ENCODE measurements at places on chromosomes 16 and 17.
A peak's percentile ranks its signal among the peaks of the same experiment; 100 is the strongest.

- no peak for DNase-seq
Measured at GRCh38 chr16:3019594-3020246, 448 bp upstream of the TNFRSF12A start.

GRCh38 chr17:10151667-10152496 lies 46.5 kb downstream of the GAS7 start:
- DNase-seq = no peak

DNA sequence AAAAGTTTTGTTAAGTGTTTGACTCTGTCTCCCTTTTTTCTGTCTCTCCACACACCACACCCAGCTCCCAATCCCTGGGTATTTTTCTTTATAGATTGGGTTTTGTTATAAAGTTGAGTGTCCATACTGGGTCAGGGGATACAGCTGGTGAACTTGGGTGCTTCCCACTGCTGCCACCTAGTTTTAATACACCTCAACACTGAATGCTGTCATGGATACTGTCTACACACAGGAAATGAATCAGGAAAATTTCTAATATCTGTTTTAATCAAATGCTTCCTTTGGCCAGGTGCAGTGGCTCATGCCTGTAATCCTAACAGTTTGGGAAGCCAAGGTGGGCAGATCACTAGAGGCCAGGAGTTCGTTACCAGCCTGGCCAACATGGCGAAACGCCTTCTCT lies 5.3 kb upstream of the TAOK1 start:
- DNase-seq = no peak

GRCh38 chr17:81153340-81153803 lies 11.9 kb upstream of the PVALEF start:
- no peak for DNase-seq

GRCh38 chr17:79410681-79411080 lies 200.2 kb downstream of the RBFOX3 start:
- no peak for DNase-seq

- DNase-seq = peak; percentile 55
Measured at GRCh38 chr17:27473748-27474609, 17.7 kb downstream of the KSR1 start.

DNA sequence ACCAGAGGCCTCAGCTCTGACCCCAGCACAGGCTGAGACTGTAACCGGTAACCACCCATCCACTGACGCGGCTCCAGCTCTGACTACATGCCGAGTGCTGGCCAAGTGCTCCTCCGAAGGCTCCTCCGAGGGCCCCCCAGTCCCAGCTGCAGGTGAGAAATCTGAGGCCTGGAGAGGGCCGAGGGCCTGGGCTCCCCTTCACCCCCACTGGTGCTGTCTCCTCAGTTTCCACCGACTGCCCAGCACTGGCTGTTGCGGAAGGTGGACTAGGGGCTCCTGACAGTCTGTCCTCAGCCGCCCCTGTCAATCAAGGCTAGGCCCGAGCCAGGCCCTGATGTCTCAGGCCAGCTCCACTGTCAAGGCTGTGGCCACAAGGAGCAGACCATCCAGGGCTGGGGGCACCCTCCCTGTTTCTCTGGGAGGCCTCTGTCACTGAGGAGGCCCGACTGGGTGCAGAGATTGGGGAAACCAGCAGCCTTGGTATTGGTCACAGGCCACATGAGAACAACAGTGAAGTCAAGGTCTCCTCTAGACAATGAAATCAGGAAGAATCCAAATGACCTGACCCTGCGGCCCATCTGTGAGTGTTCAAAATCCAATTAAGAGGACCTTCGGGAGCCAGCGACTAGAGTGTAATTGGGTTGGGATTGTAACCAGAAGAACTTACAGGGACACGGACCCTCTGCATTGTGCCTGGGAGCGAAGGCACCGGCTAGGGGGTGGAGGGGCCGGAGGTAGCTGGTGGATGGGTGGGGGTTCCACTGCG lies 5.1 kb downstream of the TMEM235 start:
- DNase-seq = no peak

DNA sequence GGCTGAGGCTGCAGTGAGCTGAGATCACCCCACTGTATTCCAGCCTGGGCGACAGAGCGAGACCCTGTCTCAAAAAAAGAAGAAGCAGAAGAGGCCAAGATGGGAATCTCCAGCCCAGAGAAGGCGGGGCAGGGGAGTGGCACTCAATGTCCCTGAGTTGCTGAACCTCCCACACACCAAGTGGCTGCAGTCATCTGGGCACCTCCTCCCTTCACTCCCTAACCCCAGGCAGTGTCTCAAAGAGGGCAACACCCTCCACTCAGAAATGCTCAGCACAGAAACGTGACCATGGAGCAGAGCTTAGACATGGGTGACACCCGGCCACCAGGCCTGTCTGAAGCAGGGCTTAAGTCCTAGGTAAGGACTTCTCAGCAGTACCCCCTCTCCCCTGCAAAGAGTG lies 36.3 kb upstream of the BCAR1 start:
- no peak for DNase-seq

GRCh38 chr16:29974291-29975133 lies 844 bp downstream of the TAOK2 start:
- DNase-seq = no peak

DNA sequence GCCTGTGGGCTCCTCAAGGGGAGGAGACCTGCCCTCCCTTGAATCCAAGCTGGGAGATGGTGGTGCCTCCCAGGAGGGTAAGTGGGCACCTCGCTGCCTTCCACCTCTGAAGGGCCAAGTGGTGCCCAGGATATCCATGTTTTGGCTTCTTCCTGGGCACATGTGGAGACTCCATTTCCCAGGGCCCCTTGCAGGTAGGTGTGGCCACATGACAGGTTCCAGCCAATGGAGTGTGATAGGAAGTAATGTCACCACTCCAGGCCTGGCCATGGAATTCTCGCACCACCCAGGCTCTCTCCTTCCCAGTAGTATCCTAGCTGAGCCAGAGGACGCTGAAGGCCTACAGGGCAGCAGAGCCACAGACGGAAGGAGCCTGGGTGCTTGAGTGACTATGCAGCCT lies 17.6 kb upstream of the PEMT start:
- no peak for DNase-seq

DNA sequence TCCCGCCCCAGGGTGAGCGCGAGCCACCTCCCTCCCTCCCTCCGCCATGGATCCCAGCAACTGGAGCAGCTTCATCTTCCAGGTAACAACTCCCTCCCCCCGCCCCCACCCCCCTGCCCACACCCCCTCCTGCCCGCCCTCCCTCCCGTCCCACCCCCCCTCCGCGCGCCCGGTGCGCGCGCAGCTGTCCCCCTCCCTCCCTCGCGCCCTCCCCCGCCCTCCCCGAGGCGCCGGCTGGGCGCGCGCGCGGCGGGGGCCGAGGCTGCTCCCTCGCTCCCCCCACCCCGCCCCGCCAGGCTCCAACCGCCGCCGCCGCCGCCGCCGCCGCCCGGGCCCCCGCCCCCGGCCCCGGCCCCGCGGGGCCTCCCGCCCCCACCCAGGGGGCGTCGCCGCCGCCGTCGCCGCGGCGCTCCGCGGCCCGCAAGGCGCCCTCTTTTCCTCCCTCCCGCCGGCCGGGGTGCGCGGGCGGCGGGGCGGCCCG lies at the start of gene MAZ:
TSS of gene MAZ (plus strand) at position 431 of the 481 bp plus-strand sequence. CDS start 173 bp downstream, outside the sequence.
- DNase-seq = no peak

DNA sequence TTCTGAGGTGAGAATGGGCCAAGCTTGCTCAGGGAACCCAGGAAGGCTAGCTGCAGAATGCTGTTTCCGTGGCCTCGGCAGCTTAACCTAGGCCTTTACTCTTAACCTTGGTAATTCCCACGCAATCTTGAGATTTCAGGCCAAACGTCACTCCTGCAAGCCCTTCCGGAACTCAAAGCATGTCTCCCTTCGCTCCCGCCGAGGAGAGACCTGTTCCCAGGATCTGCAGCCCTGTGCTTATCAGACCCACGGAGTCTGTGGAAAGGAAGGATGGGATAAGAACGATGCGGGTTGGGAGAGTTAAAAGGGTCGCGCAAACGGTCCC lies 524 bp upstream of the ZFP3 start:
- no peak for DNase-seq

- no peak for DNase-seq
Measured at GRCh38 chr17:78474614-78475146, 96.2 kb downstream of the PGS1 start.

GRCh38 chr16:1325673-1326371 lies 7.6 kb upstream of the BAIAP3 start:
- DNase-seq = no peak

DNA sequence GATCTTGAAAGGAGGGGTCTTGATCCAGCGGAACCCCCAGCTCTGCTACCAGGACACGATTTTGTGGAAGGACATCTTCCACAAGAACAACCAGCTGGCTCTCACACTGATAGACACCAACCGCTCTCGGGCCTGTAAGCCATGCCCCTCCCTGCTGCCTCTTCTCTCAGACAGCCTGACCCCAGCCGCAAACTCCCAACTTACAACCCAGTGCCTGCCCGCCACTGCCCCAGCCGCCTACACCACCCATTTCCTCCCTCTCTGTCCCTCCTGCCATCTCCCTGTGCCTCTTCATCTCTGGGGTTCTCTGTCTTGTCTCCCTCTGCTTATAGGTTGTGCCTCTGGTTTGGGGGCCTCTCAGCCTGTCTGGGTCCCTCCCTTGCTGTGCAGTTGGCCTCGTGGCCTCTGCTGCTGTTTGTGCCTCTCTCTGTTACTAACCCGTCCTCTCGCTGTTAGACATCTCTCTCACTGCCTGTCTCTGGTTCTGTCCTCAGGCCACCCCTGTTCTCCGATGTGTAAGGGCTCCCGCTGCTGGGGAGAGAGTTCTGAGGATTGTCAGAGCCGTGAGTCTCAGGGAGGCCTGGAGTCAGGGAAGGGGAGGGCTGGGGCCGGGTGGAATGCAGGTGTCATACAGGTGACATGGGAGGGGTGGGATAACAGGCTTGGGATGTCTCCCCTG lies 9.6 kb downstream of the ERBB2 start:
- no peak for DNase-seq

DNA sequence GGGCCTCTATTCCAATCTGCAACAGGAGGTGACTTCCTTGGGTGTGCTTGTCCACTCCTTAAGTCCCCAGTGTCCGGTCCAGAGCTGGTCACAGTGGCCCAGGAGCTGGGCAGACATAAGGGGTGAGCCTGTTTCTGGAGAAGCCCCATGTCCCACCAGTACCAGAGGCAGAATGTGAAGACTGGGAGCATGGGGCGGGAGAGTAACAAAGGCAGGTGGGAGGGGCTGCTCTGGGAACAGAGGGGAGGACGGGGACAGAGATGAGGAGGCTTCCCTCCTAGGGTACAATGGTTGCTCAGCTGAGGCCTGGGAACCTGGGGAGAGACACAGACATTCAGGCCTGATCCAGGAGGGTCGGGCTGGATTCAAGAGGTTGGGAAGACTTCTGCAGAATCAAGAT lies 323.3 kb upstream of the TNRC6C start:
- no peak for DNase-seq

DNA sequence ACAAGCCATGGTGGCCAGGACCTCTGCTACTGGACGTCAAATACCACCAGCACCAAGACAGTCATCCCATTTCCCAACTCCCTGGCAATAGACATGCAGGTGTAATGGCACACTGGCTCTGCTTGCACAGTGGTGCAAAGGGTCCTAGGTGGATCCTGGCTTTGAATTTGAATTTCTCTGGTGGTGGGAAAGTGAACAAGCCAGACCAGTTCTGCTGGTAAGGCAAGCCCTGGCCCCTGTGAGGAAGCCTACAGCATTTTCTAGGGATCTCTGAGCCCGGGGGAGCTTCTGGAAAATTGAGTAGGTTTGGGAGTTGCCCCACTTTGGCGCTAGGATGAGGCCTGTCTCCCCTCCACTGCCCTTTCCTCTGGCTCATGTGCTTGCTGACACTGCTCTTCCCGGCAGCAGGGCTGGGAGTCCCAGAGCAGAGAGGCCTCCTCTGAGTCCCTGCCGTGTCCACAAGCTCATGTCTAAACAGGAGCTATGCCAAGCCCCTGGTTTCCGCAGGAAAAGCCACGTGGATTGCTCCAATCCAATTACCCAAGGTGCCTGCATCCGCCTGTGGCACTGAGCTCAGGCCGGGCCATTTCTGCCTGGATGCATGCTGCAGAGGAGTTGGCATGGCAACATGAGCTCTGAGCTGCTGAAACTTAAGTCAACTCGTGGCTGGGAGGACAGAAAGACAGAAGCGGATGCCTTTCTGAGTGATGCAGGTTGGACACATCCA lies 67.0 kb downstream of the PRMT7 start:
- DNase-seq = no peak

DNA sequence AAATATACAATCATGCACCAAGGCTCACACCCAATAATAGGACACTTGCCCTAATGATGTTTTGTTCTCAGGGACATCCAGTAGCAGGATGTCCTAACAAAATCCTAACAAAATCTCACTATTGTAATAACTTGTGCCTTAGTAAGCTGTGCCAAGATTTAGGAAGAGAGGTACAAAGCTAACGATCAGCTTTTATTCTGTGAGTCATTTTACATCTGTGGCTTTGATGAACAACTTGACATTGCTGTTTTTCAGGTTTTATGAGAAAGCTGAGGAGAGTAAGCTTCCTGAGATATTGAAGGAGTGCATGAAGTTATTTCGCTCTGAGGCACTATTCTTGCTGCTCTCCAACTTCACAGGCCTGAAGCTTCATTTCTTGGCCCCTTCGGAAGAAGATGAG lies 18.9 kb downstream of the OGFOD1 start:
- no peak for DNase-seq

DNA sequence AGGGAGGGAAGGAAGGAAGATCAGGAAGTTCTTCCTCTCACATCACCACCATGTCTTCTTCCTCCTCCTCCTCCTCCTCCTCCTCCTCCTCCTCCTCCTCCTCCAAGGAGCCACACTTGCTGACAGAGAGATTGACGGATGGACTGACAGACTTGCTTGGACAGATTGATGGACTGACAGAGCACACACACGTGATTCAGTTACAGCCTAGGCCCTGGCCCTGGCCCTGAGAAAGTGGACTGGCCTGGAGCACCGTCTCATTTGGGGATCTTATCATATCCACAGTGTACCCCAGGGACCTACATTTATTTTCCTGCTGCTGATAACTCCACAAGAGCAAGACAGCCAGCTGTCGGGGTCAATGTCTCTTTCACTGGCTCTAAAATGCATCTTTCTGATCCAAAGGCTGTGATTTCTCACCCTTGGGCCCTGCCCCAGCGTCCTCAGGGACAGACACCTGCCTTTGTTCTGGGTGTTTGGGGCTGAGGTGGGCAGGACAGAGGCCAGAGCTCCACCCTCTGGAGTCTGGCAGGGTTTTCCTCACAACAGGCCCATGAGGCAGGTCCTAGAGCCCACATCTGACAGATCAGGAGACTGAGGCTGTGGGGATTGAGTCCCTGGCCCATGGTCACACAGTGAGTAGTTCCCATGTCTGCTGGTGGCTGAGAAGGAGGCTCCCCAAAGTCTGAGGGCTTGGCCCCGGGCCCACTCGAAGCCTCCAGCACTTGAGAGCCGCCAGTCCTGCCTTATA lies 2.3 kb upstream of the P2RX1 start:
- no peak for DNase-seq

- no peak for DNase-seq
Measured at GRCh38 chr16:54212893-54213292, 73.7 kb downstream of the IRX3 start.

DNA sequence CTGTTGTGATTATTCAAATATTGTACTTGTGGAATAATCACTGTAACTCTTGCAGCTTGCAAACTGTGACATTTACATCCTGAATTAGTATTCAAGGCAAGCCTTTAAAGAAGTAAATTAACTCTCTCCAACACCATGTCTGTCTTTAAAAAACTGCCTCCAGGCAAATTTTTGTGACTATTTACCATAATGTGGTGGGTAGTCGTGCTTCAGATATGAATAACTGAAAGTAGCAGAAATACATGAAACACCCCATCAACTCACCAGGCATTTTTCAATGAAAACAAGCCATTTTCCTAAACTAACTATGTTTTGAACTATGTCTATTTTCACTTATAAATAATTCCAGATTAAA lies 217.4 kb upstream of the PSMD7 start:
- DNase-seq = no peak

- DNase-seq = peak; percentile 45
Measured at GRCh38 chr17:50151041-50151936, 812 bp upstream of the PPP1R9B start.

- no peak for DNase-seq
Measured at GRCh38 chr17:82502207-82502606, 17.3 kb upstream of the FOXK2 start.
